ENCODE measurements at places on chromosomes 16 and 17.

GRCh38 chr17:72104164-72104862, 16.5 kb upstream of the SOX9 start:
- no peak for DNase-seq

GRCh38 chr16:72236866-72237265, 64.9 kb upstream of the PMFBP1 start:
- DNase-seq: no peak

- no peak for DNase-seq
Measured at GRCh38 chr17:17352836-17353624, 49.9 kb downstream of the NT5M start.

DNA sequence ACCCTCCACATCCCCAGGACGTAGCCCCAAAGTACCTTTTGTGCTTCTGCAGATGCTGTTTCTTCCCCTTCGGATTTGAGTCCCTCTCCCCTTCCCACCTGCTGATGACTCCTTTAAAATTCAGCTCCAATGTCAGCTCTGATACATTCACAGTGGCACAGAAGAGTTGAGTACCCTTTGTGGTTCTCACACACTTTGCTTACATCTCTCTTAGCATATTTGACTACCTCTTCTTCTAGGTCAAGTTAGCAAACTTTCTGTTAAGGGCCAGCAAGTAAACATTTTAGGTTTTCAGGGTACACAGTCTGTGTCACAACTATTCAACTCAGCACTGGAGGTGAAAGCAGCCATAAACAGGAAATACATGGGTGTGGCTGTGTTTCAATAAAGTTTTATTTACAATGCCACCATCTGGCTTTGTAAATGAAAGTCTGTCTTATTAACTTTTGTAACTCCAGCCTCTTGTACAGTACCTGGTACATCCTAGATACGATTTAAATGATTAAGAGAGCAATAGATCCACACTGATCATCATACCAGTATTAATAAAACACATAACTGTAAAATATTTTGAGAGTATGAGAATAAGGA, 161.7 kb downstream of the SOX9 start:
- no peak for DNase-seq

DNA sequence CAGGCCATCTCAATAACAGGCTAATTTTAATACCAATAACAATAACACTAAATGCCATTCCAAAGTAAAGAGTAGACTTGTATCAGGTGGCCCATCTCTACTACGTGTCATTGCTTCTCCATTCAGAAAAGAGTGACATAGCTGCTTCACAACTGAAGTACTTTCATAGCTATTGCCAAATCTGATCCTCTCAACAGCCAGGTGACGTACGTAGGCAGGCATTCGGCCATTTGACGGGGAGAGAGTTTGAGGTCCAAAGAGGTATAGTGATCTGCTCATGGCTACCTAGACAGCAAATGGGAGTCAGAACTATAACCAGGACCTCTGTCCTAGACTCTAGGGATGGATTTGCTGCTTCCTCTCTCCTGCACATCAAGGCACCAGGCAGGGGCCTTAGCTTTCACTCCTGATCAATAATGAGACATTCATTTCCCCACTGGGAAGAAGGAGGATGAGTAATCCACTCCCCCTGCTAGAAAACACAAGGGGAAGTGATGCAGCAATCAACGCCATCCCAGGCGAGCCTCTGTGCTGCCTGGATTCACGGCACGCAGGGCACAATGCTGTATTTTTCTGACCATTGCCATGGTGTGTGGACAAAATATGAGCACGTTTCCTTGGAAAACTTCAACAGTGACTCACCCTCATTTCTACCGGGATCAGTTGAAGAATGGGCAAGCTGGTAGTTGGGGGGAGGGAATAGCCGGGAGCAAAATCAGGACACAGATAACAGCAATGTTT, 80.9 kb downstream of the SPACA3 start:
- DNase-seq: no peak

DNA sequence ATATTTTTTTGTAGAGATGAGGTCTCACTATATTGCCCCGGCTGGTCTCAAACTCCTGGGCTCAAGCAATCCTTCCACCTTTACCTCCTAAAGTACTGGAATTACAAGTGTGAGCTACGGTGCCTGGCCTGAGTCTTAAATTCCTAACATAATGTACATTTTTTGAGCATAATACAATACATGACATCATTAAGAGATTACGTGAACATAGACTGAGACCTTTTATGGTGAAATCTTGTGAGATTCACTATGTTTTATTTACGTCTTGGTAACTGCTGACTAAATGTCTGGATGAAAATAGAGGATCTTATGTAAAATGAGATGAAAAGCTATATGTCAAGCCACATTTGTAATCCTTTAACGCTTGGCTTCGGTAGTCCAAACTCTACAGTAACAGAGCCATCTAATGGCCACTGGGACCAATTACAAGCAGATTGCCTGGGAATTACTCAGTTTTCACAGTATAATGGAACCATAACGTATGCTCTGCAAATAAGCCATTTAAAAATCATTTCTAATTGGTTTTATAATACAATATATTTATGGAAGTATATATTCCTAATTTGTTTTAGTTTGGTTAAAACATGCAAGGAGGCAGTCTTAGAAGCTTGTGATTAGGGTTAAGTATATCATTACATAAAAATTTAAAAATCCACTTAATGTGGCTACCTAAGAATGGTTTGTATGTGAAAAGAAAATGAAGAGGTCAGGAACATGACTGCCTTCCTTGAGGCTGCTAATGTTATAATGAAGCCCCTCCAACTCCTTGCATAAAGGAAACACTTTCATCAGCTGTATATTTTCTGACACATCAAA, 8.1 kb upstream of the EFCAB13 start:
- DNase-seq: peak; percentile 76

DNA sequence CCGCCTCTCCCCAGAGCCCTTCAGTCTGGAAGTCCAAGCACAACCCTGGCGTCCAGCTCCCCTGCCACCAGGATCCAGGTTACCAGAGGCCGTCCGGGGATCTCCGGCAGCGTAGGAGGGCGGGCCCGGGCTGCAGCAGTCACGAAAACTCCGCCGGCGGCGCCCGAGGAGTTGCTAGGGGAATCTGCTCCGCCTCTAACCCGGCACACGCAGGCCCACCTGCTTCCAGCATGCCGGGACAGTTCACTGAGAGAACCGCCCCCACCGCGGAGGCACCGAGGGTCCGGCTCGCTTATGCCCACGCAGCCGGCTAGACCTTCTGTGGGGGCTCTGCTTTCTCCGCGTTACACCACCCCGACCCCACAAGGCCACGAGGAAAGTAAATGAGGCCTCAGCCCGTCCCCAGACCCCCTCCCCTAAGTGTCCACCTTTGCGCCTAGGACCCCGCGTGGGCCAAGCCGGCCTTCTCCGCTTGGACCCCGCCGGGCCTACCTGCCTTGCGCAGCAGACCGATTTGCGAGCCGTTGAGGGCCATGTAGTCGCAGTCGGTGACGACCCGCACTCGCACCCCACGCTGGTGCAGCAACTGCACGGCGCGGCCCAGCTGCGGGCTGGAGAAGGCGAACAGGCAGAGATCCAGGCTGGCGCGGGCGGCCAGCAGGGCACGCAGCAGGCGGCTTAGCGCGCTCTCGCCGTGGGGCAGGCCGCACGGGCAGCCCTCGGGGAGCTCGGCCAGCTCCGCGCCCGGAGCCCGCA, 587 bp downstream of the PLD6 start:
- DNase-seq: no peak

DNA sequence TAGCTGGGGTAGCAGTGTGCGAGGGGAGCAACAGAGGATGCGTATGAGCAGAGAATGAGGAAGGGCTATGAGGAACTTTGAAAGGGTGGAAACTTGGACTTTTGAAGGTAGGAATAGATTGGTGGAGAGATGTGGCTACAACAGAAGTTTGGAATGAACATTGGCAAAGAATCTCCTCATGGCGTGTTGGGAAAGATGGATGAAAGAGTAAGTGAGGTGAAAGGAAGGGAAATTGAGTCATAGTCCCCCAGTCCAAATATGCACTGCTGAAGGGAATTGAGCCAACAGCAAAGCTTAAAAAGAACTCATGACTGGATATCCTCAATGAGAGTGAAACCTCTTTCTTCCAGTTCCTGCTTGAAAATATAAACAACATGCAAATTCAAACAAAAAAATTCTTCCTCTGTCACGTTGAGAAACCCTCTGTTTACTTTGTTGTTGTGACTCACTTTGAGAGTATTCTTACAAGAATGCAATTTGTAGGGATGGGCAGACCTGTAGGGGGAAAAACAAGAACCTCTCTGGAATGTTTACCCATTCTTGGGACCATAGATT, 313.2 kb upstream of the KCNJ16 start:
- DNase-seq: no peak

- no peak for DNase-seq
Measured at GRCh38 chr17:49998836-49999511, 4.0 kb upstream of the DLX3 start.

- no peak for DNase-seq
Measured at GRCh38 chr17:913207-913606, 66.4 kb downstream of the NXN start.

- no peak for DNase-seq
Measured at GRCh38 chr17:10266296-10266876, 68.0 kb upstream of the GAS7 start.

DNA sequence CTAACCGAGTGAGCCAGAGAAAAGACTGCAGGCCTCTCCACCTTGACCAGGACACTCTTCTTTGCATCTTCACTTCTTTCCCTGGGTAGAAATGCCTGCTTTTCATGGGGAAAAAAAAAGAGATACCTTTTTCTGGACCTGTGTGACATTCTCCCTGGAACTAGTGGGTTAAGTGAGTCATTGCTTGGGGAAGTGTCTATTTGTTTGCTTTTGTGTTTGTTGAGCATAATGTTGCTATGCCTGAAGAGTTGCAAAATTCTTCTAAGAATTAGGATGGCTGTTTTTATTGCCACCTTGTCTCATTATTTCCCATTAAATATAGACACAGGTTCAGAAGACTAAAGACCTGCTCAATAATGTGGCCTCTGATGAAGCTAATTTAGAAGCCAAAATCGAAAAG, 18.8 kb downstream of the CLUAP1 start:
- DNase-seq: no peak

DNA sequence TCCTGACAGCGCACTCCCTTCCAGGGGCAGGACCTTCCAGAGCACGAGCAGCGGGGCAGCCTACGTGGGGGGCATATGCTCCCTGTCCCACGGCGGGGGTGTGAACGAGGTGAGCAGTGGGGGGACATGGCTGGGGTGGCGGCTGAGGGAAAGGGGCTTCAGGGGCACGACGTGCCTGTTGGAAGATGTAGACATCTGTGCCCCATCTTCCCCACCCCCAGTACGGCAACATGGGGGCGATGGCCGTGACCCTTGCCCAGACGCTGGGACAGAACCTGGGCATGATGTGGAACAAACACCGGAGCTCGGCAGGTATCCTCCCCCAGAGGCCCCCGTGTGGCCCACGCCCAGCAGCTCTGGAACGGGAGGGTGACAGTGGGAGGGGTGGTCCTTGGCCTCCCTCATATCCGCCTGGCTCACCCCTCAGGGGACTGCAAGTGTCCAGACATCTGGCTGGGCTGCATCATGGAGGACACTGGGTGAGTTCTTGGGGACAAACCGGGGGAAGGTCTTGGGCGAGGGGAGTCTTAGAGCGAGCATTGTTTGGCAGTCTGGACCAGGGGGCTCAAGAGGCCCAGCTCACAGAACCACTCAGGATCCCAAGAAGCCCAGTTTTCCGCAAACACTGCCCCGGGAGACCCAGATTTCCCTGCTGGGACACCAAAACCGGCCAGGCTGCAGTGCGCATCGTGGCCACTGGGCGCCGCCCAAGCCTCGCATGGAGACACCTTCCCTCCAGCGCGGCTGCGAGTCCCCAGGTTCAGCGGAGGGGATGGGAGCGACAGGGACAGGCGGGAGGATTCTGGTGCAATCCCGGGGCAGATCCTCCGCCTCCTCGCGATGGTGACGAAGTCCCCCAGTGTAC, 15.7 kb downstream of the ADAM11 start:
- DNase-seq: peak; percentile 81

DNA sequence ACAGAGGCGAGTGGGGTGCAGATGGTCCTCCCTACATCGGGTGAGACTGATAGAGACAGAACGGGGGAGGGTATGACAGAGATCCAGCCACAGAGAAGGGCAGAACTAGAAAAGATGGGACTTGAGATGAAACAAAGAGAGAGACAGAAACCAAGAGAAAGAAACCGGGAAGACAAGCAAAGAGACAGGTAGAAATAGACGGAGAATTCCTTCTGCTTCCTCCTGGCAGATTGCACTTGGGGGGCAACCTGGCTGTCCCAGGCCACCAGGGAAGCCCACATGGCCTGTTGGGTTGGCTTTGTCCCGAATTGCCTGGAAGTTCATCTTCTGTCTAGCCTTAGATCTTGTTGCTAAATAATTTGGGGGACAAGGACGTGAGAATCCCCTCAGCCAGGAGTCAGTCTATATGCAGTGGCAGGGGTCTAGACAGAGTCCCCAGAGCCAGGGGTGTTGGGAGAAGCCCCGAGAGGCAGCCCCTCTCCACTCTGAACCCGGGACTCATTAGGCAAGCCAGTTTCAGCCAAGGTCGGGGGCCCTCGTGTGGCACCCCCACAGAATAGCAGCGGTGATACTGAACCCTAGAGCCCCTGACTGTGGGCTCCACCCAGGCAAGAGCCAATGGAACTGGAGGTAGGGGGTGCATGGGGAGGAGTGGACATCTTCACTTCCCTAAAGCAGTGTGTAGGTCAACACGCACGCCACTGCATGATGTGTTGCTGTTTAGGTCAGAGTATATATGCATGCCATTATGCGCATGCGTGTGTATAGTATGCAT, 627 bp upstream of the TSPOAP1 start:
- DNase-seq: peak; percentile 97

- no peak for DNase-seq
Measured at GRCh38 chr16:52545898-52546266, 1.1 kb downstream of the TOX3 start.

- DNase-seq: no peak
Measured at GRCh38 chr16:74200921-74201320, 95.7 kb upstream of the PSMD7 start.

DNA sequence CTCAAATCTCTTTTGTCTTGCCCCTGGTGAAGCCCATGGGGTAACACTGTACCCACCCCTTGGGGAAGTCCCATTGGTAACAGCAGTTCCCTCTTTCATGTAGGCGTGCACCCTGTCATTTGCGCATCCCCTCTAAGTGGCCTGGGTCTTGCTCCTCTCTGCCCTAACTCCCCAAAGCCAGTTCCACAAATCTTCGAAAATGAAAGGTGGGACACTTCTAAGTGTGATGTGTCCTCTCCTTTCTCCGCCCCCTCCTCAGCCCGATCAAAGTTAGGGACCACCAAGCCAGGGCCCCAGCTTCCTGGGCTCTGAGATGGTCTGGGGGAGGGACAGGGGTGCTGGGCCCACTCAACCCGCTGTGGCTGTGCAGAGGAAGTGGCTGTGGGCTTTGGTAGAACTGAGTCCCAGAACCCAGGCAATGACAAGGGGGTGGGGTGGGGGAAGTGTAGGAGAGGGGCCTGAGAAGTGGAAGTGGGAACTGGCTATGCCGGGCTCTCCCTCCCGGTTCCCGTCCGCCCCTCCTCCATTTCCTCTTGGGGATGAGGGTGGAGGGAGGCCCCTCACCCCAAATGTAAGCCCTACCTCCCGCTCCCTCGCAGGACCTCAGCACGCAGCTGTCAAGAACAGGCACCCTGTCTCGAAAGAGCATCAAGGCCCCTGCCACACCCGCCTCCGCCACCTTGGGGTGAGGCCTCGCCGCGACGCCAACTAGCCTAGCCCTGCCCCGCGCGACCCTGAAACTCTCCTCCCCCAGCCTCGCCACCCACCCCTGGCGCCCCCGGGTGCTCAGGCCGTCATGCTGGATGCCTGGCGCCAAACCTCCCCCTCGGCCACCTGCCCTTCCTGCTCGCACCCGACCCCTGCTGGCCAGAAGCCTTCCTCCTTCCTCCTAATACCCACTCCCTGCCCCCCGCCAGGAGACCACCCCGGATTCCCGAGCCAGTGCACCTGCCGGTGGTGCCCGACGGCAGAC, 8.7 kb downstream of the ABI3 start:
- peak; percentile 69 for DNase-seq

- DNase-seq: no peak
Measured at GRCh38 chr17:81908793-81909192, 2.4 kb downstream of the PCYT2 start.

All from Kasumi-1 (cell line).